ENCODE measurements at places on chromosomes 4 and X.

DNA sequence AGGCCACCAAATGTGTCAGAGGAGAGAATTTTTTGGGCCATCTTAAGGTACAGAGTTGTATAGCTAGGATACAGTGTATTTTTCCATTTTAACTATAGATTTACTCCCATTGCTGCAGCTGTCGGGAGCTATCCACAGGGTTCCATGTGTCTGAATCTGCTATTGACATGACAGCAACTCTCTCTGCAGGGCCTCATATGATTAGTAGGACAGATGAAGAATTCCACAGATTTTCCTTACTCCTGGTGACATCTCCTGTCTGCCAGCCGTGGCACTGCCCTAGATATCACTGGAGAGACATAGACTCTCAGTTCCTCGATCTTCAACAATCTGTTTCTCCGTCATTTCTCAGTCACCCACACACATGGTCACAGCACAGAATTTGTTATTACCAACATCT is 86.5 kb downstream of the SPCS3 start:
- DNase-seq: no peak

DNA sequence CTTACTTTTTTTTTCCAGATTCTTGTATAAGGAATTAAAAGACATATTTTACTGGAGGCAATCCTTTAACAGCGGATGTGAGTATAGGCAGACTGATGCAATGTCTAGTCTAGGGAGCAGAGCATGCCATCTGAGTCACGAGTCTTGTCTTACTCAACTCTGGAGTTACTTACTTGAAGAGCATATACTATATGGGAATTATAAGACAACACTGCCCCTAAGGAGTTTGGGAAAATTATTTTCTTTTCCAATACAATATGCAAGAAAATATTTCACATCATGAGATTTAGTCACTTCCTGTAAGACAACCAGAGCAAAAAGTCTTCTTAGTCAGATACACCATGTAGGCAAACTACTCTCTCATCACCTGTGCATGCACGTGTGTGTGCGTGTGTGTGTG is 537.3 kb upstream of the FTHL17 start:
- no peak for DNase-seq

GRCh38 chrX:109270580-109271484 is 211.1 kb downstream of the GUCY2F start:
- DNase-seq: no peak

- DNase-seq: no peak
Observed at GRCh38 chrX:121456315-121456714, 408.9 kb downstream of the GLUD2 start.

GRCh38 chr4:152044331-152045036 is 283.7 kb upstream of the GATB start:
- no peak for DNase-seq

DNA sequence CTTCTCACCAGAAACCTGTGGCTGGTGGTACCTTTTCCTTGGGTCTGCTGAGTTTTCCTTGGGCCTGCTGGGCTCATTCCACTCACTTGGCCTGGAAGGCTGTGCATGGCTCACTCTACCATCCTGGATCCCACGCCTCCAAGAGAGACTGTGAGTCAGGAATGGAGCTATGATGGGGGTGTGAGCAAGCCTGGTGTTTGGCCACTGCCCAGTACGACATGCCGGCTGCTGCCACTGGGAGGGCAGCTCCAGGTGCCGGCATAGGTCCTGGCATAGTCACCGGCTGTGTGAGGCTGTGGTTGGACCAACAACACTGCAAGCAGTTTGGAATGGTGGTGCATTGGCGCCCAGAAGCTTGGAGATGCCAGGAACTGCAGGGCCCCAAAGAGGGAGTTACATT is 721.7 kb downstream of the PCDH18 start:
- DNase-seq: no peak

- no peak for DNase-seq
Observed at GRCh38 chr4:96887857-96888256, 1048.0 kb downstream of the PDHA2 start.

DNA sequence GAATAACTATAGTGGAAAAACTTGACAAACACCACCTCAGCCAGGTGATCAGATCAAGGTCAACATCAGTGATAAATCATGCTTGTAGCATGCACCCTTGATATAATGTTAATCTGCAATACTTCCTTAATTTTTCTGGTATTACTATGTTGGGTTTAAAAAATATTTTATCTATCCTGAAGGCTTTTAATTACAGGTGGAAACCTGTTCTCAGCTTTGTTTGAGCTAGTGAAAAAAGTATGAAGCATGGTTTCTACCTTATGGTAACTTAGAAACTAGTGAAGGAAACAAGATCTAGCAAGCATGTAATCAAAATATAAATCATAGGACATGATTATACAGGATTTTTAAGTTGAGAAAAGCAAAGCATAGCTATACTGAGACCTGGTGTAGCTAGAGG is 26.6 kb downstream of the MAOA start:
- DNase-seq: no peak

GRCh38 chrX:100478714-100479306 is 68.7 kb upstream of the PCDH19 start:
- DNase-seq: no peak

- DNase-seq: no peak
Observed at GRCh38 chrX:156000361-156000926, 2.9 kb downstream of the IL9R start.

- DNase-seq: no peak
Observed at GRCh38 chr4:11931266-11931820, 502.6 kb upstream of the HS3ST1 start.

- no peak for DNase-seq
Observed at GRCh38 chr4:37666625-37667071, 19.5 kb downstream of the RELL1 start.

GRCh38 chrX:56232221-56233082 is at the start of gene KLF8:
Gene KLF8, plus strand, starts transcription at chrX:56232356. Its CDS starts 979 bp downstream, at chrX:56233335.
- DNase-seq: no peak

- DNase-seq: no peak
Observed at GRCh38 chr4:66558651-66559050, 888.4 kb upstream of the EPHA5 start.

GRCh38 chrX:9153300-9153699 is 119.4 kb upstream of the FAM9B start:
- DNase-seq: no peak

DNA sequence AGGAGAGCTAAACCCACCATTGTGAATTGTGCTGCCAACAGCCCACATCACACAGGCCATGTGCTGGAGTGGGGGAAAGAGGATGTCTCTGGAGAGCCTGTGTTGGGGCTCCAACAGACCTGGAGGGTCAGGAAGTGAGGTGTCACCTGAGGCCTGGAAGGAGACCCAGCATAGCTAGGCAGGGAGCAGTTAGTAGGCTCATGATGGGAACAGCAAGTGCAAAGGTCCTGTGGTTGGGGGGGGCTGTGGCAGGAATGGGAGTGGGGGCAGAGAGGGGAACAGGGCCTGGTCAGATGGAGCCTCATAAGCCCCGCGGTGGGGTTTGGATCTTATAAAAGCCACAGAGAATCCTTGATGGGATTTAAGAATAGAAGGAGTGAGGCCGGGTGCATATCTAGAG is 35.9 kb upstream of the GPR78 start:
- no peak for DNase-seq

DNA sequence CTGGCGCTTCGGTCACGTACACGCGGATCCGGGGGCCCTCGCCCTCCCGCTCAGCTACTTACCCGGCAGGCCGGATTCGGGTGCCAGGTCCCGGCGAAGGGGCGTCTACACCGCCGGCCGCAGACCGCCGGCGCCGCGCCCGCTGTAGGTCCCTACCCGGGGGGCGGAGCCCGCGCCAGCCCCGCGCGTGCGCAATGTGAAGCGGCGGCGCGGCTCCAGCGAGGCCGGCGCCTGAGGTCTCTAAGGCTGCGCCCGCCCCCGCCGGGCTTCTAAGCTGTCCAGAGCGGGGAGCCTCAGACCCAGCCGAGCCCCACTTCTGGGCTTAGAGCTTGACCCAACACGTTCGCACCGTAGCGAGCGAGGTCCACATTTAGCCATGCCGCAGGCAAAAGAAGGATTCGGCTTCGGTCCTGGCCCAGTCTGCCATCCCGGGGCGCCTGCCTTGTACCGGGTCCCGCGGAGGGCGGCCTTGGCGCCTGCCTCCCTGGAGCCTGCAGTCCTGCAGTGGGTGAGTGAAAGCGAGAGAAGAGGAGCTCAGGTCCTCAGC is at the start of gene ZNF518B:
Gene ZNF518B (minus strand): TSS at position 172 of the 547 bp plus-strand sequence. CDS start 11,098 bp downstream, outside the sequence.
- DNase-seq: no peak

DNA sequence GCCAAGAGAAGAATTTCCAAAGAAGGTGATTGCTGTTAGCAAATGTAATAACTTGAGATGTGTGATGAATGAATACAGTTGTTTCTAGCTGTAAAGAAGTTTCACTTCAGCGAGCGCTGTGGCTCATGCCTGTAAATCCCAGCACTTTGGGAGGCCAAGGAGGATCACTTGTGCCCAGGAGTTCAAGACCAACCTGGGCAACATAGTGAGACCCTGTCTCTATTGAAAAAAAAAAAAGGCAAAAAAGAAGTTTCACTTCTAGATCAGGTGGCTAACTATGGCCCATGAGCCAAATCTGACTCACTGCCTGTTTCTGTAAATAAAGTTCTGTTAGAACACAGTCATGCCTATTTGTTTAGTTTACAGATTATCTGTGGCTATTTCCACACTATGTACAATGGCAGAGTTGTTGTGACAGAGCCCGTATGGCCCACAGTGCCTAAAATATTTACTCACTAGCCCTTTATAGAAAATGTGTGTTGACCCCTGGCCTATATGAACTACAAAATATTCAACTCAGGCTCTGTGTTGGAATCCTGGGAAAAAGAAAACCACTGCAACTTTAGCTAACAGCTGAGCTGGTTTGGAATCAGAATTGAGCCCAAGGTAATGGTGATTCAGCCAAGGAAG is 54.1 kb upstream of the PRPS1 start:
- no peak for DNase-seq

DNA sequence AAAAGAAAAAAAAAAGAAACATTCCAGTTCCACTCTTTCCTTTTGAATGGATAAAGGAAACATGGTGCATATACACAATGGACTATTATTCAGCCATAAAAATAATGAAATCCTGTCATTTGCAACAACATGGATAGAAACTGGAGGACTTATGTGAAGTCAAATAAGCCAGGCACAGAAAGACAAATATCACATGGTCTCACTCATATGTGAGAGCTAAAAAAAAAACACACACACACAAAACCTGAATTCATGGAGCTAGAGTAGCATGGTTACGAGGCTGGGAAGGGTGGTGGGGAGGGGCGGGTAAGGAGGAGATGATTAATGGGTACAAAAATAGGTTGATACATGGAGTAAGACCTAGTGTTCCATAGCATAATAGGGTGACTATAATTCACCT is 22.4 kb upstream of the SH3KBP1 start:
- no peak for DNase-seq

GRCh38 chr4:102441978-102442911 is 58.9 kb upstream of the NFKB1 start:
- DNase-seq: no peak

- no peak for DNase-seq
Observed at GRCh38 chr4:177251237-177251636, 58.4 kb upstream of the NEIL3 start.

DNA sequence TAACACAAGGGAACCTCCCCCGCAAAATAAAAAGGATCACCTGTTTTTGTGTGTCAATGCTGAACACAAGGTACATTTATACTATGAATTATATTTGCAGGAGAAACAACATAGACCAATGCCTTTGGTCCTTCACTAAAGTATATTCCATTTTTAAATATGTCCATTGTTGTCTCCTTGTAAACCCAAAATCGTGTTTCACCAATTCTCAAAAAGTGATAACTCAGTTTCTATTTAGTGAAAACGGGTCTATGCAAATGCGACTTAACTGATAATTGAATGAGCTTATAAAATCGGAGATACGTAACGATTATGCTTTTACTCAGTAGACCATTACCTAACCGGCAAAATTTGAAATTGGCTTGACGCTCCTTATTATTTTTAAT is 2.1 kb downstream of the BRWD3 start:
- DNase-seq: no peak

- DNase-seq: no peak
Observed at GRCh38 chr4:143404555-143404954, 67.9 kb downstream of the GAB1 start.

- DNase-seq: no peak
Observed at GRCh38 chr4:72997409-72997808, 72.1 kb downstream of the COX18 start.

DNA sequence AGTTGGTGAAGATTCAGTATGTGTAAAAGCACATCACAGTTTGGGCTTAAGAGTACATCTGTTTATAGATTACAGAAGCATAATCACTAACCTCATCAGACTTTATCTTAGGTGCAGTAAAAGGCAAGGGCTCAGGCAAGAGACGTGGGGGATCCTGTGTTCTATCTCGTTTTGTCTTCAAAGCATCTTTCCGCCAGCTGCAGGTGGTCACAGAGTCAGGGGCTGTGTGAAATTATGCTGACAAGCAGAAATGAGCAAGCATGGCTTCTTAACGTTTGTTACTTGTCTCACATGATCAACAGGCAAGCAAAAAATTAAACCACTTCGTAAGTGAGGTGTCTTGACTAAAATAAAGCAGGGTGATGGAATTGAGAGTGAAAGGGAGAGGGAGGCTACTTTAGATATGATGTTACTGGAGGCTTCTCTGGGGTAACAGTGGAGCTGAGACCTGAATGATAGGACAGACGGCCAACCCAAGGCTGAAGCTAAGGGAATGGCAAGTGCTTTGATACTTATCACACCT is 1.4 kb upstream of the TEC start:
- DNase-seq: no peak

GRCh38 chr4:120071192-120071795 is 4.6 kb upstream of the MAD2L1 start:
- no peak for DNase-seq

DNA sequence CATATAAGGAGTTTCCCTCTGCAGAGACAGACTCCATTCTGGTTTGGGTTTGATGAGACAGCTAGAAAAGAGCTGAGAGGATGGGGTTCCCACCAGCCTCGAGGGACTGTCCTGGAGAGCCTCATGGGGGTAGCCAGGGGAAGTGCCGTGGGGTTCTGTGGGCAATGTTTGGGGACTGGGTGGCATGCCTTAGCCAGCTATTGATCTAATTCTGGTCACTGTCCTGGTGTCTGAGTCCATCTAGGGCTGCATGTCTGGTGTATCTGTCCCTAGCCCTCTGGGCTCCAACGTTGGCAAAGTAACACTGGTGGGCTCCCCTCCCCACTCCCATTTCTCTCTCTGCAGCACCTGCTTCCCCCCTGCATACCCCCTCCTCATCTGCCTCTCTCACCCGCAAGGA is 135.4 kb downstream of the SMIM20 start:
- DNase-seq: no peak

GRCh38 chrX:38214044-38214443 is 6.6 kb downstream of the SRPX start:
- no peak for DNase-seq

- no peak for DNase-seq
Observed at GRCh38 chr4:88341227-88342192, 37.1 kb upstream of the HERC6 start.

DNA sequence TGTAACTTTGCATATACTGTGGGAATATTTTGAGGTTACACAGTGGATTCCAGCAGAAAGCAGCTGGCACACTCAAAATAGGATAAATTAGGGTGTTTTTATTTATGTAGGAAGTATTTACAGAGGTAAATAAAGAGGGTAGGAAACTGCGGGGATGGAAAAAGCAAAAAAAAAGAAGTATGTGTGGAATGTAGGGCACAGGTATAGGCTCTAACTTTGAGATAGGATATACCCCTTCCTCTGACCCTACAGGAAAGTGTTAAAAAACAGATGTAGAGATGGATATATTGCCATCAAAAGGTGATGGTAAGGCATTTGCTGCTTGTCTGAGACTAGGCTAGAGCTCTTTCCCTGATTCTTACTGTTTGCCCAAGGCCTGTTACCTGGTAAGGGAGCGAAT is 173.1 kb upstream of the ANK2 start:
- DNase-seq: no peak

- DNase-seq: no peak
Observed at GRCh38 chr4:182823576-182823975, 93.6 kb downstream of the DCTD start.

All from cortex of kidney (tissue), 1 donor.